Breast epithelium (tissue), 4 donors: ENCODE measurements at places on chromosomes 16 and 17. TPM values are rescaled to one million over a fixed set of nuclear protein-coding genes. Genes with fewer than 3 reads are reported as not detected.

DNA sequence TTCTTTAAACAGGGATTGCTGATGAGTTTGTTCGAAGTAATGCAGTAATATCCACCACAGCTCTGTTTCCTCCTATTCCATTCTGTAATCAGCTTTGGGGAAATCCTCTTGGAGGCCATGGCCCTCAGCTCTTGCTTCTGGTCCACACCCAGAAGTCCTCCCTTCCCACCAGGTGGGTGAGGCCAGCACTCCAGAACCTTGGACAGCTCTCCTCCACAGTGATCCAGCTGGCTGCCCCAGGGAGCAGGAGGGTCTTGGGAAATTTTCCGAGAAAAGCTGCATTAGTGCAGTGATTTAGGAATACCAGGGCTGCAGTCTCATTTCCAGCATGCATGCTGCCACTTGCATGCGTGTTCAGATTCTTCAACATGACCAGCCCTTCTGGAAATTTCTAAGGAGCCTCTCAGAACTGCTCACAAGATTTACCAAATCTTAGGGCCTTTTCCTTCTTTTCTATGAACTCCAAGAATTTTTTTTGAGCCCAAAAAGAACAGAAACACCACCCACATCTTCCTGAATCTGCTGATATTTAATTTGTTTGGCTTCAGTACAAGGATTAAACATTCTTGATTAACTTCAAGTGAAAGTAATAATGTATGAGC, 4.2 kb downstream of the SMPD3 start:
- no peaks in the 10 kb centered on the region for H3K36me3 ChIP-seq
- no peak overlapping the region for H3K4me3 ChIP-seq

GRCh38 chr17:73713136-73713535, 68.9 kb upstream of the SDK2 start:
- H3K36me3 ChIP-seq: no peaks in the 10 kb centered on the region
- peaks cover 54% of the 10 kb centered on the region for H3K27me3 ChIP-seq
- H3K4me3 ChIP-seq: no peak overlapping the region
- DNase-seq: no peak
- H3K27ac ChIP-seq: no peak overlapping the region

GRCh38 chr17:27540318-27541101, 84.3 kb downstream of the KSR1 start:
- H3K4me1 ChIP-seq: no peaks in the 10 kb centered on the region
- peak overlapping the region; percentile 48 for H3K4me3 ChIP-seq
- no peaks in the 10 kb centered on the region for H3K27me3 ChIP-seq
- no peaks in the 10 kb centered on the region for H3K36me3 ChIP-seq

GRCh38 chr16:67470359-67470758, 10.6 kb downstream of the ATP6V0D1 start:
- H3K27me3 ChIP-seq: no peaks in the 10 kb centered on the region
- no peak overlapping the region for H3K4me3 ChIP-seq
- DNase-seq: peak; percentile 88
- peak overlapping the region; percentile 40 for H3K27ac ChIP-seq
- H3K36me3 ChIP-seq: no peaks in the 10 kb centered on the region

DNA sequence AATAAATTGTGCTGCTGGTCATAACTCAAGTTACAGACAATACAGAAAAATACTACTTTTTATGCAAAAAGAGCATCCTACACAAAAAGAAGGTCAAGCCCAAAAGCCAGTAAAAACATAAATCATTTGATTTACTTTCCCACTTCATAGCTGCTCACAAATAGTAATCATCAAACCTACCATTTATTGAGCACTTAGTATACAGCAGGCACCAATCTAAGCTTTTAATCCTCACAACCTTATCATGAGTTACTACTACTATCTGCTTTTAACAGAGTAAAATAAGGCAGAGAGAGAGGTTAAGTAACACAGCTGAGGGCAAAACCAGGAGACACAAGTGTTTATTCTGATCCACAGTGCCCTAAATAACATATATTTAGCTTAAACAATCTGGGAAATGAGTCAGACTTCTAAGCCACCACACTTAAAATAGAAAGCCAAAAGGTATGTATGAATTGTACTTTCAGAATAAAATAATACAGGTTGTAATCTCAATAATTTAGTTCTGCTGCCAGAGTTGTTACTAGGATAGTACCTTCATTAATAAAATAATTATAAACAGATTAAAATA, 1.7 kb upstream of the AARS1 start:
- H3K4me3 ChIP-seq: no peak overlapping the region
- H3K4me1 ChIP-seq: no peaks in the 10 kb centered on the region
- no peaks in the 10 kb centered on the region for H3K27me3 ChIP-seq
- no peak overlapping the region for H3K27ac ChIP-seq

DNA sequence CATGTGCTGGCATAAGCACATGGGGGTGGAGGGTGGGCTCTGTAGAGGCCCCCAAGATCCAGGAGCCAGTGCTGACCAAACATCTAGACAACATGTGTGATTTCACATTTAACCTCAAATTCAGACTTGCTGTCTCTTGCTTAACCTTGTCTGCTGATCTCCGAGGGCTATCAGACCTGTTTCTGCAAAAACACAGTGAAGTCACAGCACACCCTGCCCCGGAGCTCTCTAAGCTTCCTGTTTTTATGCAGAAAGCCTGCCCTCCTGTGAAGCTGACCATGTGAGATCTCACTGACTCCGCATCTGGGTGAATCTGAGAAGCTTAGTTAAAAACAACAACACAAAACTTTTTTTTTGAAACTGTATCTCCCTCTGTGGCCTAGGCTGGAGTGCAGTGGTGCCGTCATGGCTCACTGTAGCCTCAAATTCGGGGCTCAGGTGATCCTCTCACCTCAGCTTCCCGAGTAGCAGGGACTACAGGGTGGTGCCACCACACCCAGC, 6.6 kb upstream of the DPEP2 start:
- H3K4me1 ChIP-seq: no peaks in the 10 kb centered on the region
- peak; percentile 25 for DNase-seq
- no peaks in the 10 kb centered on the region for H3K27me3 ChIP-seq
- peak overlapping the region; percentile 66 for H3K27ac ChIP-seq
- H3K4me3 ChIP-seq: no peak overlapping the region
- H3K36me3 ChIP-seq: no peaks in the 10 kb centered on the region

DNA sequence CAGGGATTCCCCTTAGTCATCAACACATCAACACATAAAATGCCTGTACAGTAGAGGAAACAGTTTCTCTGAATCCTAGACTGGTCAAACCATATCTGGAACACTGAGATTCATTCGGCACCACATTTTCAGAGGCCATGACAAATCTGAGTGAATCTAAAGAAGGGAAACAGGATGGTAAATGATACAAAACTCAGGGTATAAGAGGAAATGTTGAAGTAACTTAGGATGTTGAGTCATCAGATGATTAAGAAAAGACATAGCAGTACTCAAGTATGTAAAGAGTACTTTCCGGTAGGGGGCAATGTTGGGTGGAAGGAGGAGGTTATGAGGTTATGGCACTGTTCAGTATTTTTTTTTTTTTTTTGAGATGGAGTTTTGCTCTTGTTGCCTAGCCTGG, 358.5 kb upstream of the PMFBP1 start:
- no peaks in the 10 kb centered on the region for H3K27me3 ChIP-seq
- DNase-seq: no peak
- H3K4me3 ChIP-seq: no peak overlapping the region
- no peak overlapping the region for H3K27ac ChIP-seq
- H3K4me1 ChIP-seq: no peaks in the 10 kb centered on the region

The CDH8 gene
- total RNA-seq: 0.15 TPM

The NPIPB6 gene
- not detected for total RNA-seq

The OR1E2 gene
- total RNA-seq: not detected

The SEPTIN1 gene
- 2.7 TPM for total RNA-seq
